ENCODE measurements at places on chromosomes 6 and 20.
A peak's percentile ranks its signal among the peaks of the same experiment; 100 is the strongest.

DNA sequence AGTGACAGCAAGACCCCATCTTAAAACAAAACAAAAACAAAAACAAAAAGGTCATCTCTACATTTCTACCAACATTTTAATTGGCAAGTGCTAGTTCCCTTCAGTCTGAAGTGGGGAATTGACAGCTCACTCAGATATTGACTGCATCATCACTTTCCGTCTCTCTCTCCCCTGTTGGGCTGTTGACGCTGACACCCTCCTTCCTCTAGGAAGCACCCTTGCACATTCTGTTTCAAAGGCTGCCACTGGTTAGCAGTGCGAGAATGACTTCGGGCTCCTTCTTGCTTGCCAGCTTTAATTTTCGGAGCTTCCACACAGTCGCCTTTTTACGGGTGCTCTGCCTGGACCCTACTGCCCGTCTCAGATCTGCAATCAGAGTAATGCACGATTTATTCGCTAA lies 96.6 kb upstream of the INSM1 start:
- DNase-seq = no peak

GRCh38 chr6:117345292-117345610 lies 79.9 kb downstream of the VGLL2 start:
- no peak for DNase-seq

- DNase-seq = no peak
Measured at GRCh38 chr20:6558341-6558740, 209.1 kb upstream of the BMP2 start.

DNA sequence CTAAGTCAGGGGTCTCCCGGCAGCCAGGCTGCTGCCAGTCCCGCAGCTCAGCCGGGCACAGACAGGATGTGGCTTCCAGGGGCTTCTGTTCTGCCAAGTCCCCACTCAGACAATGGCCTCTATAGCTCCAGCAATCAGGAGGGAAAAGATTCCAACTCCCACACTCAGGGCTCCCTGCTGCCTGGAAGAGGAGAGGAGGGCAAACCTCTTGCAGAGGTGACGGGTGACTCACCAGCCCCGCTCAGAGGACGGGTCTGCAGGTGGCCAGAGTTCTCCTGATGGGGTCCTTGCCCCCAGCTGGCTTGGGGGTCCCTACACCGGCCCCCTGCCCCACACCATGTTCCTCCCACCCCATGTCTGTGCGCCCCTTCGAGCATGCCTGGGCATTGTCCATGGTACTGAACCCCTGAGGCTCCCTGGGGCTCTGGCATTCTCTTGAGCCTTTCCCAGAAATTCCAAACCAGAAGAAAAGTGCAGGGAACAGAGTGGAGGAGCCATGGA lies 32.6 kb downstream of the NTSR1 start:
- no peak for DNase-seq

DNA sequence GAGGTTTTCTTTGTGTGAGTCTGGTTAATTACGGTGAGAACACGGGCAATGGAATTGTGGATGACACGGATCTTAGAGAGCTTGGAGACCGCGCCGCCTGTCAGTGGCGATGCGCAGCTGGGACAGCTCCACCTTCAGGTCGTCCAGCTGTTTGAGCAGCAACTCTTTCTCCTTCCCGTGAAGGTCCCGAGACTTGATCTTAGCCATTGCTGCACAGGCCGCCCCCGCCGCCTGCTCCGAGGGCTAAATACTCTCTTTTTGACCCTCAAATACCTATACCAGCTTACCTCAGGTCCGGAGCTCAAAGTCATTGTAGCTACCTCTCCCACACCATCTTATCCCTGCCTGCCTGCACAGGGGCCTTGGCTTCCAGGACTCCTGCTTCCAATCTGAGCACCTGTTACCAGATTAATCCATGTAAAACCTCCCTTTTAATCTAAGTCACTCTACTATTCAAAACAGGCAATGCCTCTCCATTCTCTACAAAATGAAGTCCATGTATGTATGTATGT lies 100.2 kb downstream of the PREP start:
- DNase-seq = no peak

- no peak for DNase-seq
Measured at GRCh38 chr6:149054559-149055194, 262.8 kb upstream of the TAB2 start.

DNA sequence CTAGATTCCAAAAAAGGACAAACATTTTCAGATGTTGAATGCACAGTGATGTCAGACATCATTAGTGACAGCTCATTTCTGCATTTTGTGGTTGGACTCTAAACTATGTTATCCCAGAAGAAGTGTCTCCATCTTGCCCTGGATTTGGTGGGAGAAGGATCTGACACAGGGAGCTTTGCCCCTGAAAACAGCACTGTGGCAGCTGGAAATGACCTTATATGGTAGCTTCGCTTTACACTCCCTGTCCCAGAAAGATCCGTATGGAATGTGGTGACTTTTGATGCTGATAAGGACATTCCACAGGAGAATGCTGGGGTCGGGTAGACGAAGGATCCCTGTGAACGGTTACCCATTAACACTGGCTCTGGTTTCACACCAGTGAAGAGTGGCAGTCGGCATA lies 87.2 kb upstream of the EDN1 start:
- DNase-seq = no peak

DNA sequence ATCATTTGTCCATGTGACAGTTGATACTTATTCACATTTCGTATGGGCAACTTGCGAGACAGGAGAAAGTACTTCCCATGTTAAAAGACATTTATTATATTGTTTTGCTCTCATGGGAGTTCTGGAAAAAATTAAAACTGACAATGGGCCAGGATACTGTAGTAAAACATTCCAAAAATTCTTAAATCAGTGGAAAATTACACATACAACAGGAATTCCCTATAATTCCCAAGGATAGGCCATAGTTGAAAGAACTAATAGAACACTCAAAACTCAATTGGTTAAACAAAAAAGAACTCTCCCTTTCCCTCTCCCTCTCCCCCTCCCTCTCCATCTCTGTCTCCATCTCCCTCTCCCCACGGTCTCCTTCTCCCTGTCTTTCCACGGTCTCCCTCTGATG lies 19.4 kb upstream of the EIF2S2 start:
- no peak for DNase-seq

- DNase-seq = peak; percentile 41
Measured at GRCh38 chr20:10090588-10091166, 55.9 kb downstream of the ANKEF1 start.

DNA sequence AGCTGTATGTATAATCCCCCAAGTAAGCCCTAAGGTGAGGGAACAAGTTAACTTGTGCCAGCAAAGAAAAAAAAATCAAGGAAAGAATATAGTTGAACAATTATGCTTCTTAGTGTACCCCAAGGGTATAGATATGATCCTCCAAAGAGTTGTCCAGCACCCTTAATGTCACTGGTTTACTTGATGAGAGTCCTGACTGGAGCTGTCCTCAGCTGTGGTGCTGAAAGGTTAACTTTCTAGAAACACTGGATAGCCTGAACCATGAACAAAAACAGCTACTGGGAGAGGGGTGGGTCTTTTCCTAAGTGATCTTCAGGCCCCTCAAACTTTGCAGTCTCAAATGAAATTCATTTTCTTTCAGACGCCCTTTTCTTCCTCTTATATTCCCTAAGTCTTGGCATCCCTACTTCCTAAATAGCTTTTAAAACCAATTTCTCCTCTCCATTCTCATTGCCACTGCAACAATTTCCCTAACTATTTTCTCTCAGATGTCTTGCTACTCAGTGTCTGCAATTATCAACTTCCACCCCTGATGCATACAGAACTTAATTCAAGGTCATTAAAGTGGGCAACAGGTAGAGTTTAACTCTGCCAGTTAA lies 83.5 kb upstream of the PROKR2 start:
- no peak for DNase-seq

DNA sequence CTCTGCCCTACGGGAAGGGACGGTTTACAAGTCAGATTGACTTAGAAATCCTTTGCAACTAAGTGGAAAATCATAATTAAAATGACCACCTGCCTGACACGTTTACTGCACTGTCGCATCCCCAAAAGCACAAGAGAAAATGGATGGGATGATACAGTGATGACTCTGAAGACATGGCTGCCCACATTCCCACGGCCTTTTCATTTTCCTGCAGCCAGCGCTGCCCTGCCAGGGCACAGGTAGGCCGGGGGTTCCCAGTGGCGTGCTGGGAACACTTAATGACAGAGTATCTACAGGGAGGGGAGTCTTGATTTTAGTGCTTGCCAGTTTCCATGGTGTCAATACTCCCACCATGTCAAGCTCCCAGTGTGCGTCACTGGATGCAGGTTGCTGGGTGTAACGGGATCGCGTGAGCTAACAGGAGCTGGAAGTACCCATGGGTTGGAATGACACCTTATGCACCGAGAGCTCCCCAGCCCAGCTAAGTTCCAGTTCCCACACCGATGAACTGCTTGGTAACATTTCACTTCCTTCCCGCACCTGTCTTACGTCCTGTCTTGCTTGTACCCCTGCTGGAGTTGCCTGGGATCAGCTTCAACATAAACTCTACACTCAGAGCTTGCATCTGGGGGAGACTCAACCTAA lies 129.0 kb downstream of the ANKRD60 start:
- no peak for DNase-seq

DNA sequence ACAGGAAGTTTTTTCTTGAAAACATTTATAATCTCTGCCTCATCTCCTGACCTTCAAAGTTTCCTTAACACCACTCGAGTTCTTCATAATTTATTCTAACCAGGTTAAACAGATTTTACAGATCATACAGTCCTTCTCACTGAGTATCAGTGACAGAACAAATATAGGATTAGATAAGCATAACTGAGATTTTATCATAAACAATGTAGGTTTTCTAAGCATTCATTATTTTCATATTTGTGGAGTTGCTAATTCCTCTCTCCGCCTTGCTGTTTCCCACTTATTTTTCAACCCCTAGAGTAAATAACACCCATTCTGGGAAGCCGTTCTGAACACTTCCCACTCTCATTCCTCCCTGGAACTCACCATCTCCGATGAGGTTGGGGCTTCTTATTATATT lies 229.9 kb downstream of the HACE1 start:
- no peak for DNase-seq

- no peak for DNase-seq
Measured at GRCh38 chr6:75205776-75206575, at the start of gene COL12A1. Gene COL12A1, minus strand, starts transcription at chr6:75206053. Its CDS starts 3,261 bp downstream, at chr6:75202792.

GRCh38 chr6:157381631-157382621 lies 936 bp downstream of the ZDHHC14 start:
- peak; percentile 55 for DNase-seq

DNA sequence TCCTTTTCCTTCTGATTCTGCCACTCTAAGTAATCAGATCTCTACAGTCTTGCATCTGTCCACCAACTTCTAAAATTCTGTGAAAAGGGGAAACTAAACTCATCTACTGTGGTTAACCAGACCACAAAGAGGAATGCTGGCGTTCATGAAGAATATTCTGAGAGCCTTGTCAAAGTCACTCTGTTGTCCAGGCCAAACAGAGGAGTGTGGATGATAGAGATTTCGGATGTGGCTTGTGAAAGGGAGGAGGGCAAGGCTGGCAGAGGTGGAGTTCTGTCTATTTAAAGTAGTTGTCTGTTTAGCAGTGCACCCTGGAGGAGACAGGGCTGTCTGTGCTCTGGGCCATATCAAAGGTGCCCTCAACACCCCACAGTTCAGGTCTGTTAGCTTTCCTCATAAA lies 33.9 kb downstream of the CCN2 start:
- no peak for DNase-seq

DNA sequence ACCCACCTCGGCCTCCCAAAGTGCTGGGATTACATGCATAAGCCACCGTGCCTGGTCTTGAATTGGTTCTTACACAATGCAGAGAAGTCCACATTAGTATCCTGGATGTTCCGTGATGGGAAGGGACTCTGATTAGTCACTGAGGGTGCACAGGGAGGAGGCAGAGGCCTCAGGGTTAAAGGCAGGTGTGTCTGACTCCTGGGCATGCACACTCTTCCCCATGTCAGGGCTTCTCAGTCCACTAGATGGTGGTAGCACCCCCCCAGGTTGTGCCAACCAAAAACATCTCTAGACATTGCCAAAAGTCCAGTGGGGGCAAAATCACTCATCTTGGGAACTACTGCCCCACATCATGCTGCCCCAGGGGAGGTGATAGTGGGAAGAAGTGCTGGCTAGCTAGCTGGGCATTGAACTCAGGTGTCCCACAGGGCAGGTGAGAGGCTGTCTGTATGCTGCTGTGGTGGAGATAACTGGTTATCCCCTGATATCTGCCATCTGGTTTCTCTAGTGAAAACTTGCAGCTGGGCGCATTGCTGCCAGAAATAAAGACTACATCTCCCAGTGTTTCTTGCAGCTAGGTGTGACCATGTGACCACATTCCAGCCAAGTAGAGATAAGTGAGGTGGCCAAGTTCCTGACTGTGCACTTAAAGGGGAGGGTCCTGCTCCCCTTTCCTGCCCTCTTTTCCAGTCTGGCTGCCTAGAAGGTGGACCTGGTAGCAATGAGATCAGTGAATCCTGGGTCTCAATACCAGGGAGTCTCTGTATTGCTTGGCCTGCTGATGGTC lies 8.4 kb upstream of the NSFL1C start:
- no peak for DNase-seq

GRCh38 chr6:91462241-91462640 lies 875.4 kb upstream of the MAP3K7 start:
- DNase-seq = no peak

DNA sequence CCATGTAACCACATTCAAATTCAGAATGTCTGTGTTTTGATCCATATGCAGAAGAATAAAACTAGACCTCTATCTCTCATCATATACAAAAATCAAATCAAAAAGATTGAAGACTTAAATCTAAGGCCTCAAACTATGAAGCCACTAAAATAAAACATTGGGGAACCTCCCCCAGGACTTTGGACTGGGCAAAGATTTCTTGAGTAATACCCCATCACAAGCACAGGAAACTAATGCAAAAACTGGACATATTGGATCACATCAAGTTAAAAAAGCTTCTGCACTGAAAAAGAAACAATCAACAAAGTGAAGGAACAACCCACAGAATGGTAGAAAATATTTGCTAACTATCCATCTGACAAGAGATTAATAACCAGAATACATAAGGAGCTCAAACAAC lies 266.8 kb downstream of the EPM2A start:
- DNase-seq = no peak

DNA sequence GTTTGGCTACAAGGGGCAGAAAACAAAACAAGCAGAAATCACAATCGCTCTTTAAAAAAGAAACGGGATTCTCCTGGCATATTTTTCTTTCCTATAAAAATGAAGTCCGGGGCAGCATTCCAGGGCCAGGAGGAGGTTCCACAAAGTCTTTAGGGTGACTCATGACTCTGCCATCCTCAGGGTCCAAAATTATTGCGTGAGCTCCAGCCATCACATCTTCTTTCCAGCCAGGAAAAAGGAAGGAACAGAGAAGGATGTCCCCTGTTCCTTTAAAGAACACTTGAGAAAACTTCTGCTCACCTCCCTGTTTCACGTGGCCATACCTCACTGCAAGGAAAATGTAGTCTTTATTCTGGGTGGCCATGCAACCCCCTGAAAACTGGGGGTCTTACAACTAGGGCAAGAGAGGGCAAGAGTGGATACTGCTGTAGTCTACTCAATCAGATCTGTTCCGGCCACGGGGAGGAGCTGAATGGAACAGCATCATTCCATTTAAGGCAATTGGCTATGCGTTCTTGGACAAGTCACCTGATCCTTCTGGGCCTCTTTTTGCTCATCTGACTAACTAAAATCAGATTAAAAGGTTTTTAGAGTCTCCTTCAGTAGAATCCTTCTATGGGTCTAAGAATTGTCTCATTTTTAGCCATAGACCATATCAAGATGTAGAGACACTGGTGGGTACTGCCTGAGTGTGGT lies 49.4 kb downstream of the CTCFL start:
- no peak for DNase-seq
